H9 (cell line): ENCODE measurements at places on chromosomes 1 and 21.

- no peak for DNase-seq
Observed at GRCh38 chr1:13494025-13494424, 19.8 kb downstream of the LRRC38 start.

DNA sequence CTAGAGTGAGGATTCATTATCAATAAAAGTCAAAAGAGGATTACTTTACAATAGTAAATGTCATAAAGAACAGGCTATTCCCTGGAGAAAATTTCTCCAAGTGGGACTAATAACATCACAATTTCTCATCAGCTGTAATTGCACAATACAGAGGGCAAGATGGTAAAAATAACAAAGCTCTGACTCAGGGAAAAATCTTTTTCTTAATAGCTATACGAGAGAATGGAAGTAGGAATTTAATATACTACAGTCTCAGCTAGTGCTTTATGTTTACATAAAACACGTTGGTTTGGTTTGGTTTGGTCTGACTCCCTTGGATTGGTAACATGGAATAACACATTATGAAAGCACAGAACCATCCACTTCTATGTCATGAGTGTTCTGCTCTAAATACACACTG, 397.6 kb downstream of the LRRIQ3 start:
- no peak for DNase-seq

DNA sequence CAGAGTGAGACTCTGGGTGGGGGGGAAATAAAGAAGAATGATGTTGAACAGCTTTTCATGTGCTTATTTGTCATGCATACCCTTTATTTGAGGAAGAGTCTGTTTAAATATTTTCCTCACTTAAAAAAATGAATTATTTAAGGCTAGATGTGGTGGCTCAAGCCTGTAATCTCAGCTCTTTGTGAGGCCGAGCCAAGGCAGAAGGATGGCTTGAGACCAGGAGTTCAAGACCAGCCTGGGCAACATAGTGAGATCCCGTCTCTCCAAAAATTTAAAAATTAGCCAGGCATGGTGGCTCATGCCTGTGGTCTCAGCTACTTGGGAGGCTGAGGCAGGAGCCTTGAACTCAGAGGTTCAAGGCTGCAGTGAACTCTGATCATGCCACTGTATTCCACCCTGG, 25.4 kb downstream of the SLC30A1 start:
- no peak for DNase-seq

- DNase-seq, result no peak
Observed at GRCh38 chr1:117015724-117016123, 14.2 kb downstream of the CD101 start.

DNA sequence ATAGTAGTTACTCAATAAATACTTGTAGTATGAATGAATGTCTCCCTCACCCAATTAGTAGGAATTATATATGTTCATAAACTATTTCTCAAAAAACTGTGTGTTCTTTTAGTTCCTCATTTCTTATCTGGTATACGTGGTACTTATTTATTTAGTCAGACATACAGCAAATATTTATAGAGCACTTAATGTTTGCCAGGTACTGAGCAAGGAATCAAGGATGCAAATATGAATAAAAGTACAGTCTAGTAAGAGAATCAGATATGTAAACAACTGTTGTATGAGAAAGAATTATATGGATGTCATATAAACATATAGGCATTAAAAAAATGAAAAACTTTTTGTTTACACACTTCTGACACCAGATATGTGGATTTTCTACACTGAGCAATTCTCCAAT, 58.5 kb downstream of the ATF6 start:
- no peak for DNase-seq

- DNase-seq, result peak; percentile 88
Observed at GRCh38 chr1:26692211-26692792, 3.5 kb upstream of the ARID1A start.

GRCh38 chr1:111587509-111588174, 31.9 kb upstream of the RAP1A start:
- DNase-seq, result no peak

DNA sequence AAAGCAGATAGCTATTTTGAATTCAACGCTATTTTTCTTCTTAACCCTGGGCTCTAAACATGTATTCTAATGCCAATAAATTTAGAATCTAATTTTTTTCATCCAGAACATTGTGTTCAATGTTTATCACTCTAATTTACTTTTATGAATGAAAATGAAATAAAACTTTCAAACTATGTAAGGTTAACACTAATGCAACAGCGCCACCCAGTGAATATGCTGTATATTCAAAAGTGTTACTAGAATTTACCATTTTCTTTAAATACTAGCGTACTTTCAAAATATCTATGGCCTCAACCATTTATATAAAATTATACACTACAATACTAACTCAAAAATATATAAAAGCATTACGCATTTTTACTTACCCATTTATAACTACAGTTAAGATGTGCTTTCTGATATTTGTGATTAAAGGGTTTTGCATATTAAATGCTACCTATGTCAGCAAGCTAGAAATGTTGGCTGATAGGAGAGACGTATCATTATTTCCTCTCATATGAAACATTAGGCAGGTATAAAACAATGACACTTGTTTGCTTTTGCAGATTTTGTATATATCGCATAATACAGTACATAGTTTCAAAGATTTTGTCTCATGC, 5.9 kb upstream of the NUF2 start:
- no peak for DNase-seq

- DNase-seq, result no peak
Observed at GRCh38 chr1:205630241-205630640, 1.6 kb downstream of the ELK4 start.

GRCh38 chr1:61782771-61783170, 40.5 kb downstream of the PATJ start:
- no peak for DNase-seq

DNA sequence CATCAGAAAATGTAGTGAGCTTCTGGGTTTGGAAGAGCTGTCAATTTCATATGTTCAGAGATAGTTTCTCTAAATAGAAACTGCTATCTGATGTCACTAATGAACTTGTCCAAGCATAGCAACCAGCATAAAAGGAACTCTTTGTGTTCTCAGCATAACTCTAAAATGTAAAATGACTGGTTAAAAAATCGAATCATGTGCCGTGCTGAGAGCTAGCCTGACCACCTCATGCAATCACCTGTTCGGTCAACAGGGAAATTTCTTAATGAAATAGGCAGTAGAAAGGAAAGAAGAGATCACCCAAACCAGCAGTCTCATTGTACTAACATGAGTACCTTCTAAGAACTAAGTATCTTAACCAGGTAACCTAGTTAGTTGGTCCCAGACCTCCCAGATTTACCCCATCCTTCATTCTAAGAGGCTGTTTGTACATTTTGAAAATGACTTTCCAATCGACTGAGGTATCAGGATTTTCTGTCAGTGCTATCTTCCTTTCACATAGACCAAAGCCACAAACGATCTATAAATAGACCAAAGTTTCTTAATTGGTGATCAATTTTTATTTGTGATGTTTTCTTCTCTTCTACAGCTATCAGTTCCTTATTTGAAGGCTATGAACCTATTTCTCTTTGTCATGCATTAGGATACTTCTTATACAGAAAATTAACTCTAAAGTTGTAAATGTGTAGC, 147.3 kb downstream of the TLR5 start:
- DNase-seq, result no peak

DNA sequence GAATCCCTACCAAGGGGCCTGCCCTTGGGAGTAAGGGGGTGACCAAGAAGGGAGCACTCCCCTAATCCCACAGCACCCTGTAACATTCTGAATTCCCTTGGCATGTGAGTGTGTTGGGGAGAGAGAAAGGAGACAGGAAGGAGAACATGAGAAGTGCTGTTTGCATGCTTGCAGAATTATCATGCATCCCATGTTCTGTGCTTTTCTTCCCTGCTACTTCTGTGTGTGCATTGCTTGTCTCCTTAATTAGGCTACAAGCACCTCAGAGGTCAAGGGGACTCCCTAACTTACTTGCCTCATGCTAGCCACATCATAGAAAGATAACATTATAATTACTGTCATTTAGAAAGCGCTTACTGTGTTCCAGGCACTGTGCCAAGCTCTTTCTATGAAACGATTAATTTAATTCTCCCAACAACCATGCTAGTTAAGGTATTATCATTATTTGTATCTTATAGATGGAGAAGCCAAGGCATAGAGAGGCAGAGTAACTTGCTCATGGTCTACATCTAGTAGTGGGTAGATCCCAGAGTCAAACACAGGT, 11.1 kb downstream of the NOS1AP start:
- no peak for DNase-seq

GRCh38 chr1:215819114-215819513, 252.0 kb downstream of the KCTD3 start:
- DNase-seq, result no peak

DNA sequence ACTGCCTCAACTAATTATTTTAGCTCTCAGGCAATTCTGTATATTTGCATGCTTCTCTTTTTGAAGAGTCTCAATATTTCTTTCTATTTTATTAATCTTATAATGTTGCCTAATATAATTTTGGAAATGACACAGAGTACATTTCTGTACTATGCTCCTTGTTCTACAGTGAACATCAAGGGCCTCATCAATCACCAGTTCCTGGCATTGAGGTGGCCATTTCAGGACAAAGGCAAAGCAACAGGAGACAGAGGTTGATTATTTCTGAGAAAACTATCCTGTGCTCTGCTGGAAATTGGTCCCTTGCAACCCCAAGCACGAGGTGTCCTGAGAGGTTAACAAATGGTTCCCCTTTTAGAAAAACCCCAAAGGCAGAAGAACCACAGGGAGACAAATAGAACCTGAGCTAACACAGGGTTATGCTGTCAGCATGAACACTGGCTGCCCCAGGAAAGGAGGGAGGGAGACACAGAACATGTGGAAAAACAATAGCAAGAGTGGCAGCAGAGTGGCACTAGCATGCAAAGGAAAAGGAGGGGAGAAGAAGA, 63.9 kb upstream of the VAV3 start:
- no peak for DNase-seq

DNA sequence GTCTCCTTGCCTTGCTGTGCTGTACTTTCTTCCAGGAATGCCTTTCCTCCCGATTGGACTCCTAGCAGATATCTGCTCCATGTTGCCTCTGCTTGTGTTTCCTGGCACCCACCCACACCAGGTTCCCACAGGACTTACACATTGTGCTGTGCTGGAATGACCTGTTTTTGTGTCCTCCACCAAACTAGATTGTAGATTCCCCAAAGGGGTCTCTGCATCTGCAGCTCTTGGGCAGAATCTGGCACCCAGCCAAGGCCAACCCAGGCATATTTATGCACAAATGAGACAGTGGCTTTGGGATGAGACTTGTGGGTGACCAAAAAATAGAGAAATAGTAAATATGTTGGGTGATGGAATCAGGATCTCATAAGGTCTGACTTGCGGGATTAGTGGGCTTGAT, 278.2 kb downstream of the RRAGC start:
- DNase-seq, result peak; percentile 5

DNA sequence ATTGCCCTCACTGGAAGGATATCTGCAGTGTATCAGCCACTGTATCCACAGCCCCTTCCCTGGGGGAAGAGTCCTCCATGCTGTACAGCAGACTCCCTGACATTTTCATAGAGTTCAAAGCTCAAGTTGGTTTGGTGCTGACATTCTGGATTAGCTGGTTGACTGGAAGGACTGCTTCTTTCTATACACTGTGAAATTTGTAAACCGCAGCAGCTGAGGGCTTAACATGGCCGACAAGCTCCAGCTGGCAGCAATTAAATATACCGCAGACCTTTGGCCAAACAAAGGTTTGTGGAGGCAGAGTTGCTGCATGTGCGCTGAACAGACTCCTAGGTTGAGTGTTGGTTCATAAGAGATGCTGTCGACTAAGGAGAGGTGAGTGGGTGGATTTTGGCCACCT, 126.4 kb downstream of the DHRS3 start:
- no peak for DNase-seq

DNA sequence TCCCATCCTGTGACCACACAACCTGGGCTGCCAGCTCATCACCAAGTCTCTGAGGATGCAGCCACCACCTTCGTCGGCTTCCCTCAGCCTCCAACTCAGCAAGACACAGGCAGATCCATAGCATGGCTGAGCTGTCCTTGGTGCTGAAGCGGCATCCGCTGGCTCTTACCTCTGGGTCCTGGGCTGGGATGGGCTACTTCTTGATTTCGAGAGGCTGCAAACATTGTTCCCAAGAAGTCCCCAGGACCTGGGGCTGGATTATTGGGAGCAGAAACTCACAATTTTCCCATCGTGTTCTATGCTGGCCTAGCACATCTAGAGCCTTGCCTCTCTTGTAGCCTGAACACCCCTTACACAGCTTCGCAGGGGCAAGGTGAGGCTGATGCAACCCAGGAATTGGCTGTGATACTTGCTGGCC, 24.9 kb upstream of the C1QA start:
- peak; percentile 87 for DNase-seq

GRCh38 chr21:25903607-25904006, 168.8 kb downstream of the GABPA start:
- no peak for DNase-seq

- DNase-seq, result no peak
Observed at GRCh38 chr1:36754366-36754765, 271.7 kb upstream of the CSF3R start.

GRCh38 chr1:32234792-32235191, 12.2 kb upstream of the FAM167B start:
- peak; percentile 53 for DNase-seq

GRCh38 chr1:17920881-17921640, 165.9 kb downstream of the ACTL8 start:
- DNase-seq, result no peak

DNA sequence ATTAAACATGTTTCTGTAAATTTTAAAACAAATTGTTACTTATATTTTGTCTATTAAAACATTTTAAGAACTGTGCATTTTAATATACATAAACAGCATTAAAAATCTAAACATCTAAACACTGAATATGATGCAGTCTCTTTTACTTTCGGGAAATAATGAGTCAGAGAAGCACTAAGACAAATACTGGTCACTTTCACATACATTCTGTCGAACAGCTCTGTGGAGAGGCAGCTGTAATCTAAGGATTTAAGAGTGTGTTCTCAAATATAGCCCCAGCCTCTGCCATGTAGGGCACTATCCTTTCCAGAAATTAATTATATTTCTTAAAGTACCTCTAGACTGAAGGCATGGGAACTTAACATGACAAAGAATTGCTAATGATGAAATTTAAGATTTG, 89.6 kb upstream of the PTGFR start:
- no peak for DNase-seq

- no peak for DNase-seq
Observed at GRCh38 chr1:4129693-4130092, 229.6 kb upstream of the C1orf174 start.

GRCh38 chr1:11952455-11953109, 18.1 kb downstream of the PLOD1 start:
- no peak for DNase-seq

GRCh38 chr1:202585590-202585933, 124.7 kb downstream of the SYT2 start:
- no peak for DNase-seq

GRCh38 chr1:245500546-245500945, 345.8 kb downstream of the KIF26B start:
- DNase-seq, result no peak
